Activated T-helper 2 cell treated with anti-CD3 and anti-CD28 coated beads, Interferon-gamma antibody, Interleukin-2, Interleukin-4, amounts not matched to agents 10 μg/mL and 5 μg/mL and 100 μg/mL, durations not matched to agents 14 hours and 24 hours and 36 hours (primary cell): ENCODE measurements at places on chromosomes 2 and 18.

DNA sequence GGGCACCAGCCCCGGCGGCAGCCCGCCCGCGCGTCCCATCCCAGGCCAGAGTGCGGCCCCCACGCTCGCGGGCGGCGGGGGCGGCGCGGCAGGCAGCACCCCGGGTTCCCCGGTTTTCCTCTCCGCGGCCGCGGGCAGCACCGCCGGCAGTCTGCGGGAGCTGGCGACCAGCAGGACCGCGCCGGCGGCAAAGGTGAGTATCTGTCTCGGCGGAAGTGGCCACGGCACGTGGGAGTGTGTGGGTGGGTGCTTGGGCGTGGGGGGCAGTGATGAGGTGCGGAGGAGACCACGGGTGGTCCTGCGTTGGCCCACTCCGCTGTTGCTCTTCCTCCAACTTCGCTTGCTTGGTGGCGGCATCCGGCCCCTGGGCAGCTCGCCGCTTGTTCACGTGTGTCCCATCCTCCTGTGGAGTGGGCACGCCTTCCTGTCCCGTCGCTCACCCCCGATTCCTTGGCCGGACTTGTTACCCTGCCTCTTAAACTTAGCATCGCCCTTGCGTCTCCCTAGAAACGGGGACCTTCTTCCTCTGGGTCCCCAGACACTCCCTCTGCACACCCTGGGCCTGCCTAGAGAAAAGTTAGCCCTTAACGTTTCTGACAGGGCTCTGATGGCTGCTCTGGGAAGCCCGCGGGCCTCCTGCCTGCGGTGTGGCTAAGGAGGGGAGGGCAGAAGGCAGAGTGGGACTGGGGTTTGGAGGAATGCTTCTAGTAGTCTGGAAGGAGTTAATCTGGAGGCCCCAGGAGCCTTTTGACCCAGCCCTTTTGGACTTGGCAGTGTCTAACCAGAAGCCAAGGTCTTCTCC, 1.1 kb downstream of the SH3RF3 start:
- no peak for DNase-seq

DNA sequence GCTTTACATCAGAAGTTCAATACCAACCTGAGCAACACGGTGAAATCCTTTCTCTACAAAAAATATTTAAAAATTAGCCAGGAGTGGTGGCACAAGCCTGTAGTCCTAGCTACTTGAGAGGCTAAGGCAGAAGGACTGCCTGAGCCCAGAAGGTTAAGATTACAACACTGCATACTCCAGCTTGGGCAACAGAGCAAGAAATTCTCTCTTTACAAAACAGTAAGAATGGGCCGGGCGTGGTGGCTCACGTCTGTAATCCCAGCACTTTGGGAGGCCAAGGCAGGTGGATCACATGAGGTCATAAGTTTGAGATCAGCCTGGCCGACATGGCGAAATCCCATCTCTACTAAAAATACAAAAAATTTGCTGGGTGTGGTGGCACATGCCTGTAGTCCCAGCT, 113.2 kb downstream of the USP34 start:
- no peak for DNase-seq

DNA sequence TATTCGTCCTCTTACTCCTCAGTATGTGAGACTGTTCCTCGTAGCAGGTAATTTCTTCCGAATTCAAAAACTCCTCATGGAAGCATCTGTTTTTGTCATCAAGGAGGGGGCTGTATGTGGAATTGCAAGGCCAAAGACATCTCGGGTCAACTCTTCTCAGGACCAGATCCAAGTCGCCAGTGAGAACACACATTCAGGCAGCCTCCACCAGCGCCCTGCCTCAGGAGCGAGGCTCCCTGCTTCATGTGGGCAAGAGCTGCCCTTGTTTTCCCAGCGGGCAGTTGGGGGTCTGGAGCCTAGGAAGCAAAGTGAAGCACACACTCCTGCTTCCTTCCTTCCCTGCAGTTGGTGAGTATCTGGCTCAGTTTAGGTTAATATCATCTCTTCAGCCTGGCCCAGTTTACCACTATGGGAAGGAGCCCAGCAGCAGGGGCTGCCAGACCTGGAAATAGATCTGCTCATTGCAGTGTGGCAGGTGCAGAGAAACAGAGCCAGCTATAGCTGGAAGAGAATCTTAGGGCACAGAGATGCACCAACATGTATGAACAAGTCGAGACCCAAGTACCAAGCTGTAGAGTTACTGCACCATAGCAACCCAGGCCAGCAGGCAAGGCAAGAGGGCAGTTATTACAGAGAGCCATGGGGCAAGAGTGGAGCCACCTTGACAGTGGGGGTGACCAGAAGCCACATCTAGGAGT, 25.3 kb downstream of the TMEM127 start:
- DNase-seq = no peak

- DNase-seq = no peak
Measured at GRCh38 chr2:156476021-156476849, 40.1 kb downstream of the GPD2 start.

- DNase-seq = no peak
Measured at GRCh38 chr2:195848119-195848899, 191.3 kb downstream of the SLC39A10 start.

DNA sequence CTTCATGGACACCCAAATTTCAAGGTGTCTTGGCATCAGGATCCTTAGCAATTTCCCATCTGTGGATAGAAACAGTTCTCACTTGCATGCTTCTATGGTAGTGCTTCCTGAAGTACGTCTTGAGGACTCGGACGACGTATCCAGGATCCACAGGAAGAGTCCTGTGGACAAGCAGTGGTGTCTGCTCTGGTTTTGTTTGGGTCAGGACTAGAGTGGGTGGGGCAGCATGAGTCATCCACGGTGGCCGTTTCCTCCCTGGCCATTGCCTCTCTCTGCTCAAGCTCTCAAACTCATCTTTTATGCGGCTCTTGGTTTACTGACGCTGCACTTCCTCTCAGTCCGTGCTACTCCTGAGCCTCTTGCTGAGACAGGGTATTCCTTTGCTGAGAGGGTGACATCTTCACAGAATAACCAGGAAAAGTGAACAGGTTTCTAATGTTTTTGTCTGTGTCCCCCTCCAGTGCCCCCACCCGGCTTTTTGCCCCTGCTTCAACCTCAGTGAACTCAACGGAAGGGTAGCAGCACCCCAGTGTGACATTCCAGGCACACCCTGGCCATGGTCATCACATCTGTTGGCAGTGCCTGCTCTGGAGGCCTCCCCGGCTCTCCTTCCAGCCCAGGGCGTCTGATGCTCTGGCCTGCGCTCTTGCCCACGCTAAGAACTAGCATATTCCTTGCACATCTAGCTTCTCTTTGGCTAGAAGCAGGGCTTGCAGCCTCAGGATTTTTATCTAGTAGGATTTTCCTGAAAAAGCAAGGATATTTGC, 62.2 kb downstream of the ARMC9 start:
- DNase-seq = no peak
